ENCODE measurements at places on chromosomes 6 and 20. TPM values are rescaled to one million over a fixed set of nuclear protein-coding genes. Genes with fewer than 3 reads are reported as not detected.
A peak's percentile ranks its signal among the peaks of the same experiment; 100 is the strongest.

The ISM1 gene
- 2.3 TPM for polyA plus RNA-seq

- H3K4me3 ChIP-seq, result peak overlapping the region; percentile 82
These were observed 537 bp downstream of the PPIL4 start for GRCh38 chr6:149545258-149545753.

The RIMS4 gene
- 2.6 TPM for polyA plus RNA-seq

The CLIC5 gene
- 14.8 TPM for polyA plus RNA-seq

The MRPL2 gene
- 84.0 TPM for polyA plus RNA-seq

The NKX2-4 gene
- polyA plus RNA-seq, result not detected

DNA sequence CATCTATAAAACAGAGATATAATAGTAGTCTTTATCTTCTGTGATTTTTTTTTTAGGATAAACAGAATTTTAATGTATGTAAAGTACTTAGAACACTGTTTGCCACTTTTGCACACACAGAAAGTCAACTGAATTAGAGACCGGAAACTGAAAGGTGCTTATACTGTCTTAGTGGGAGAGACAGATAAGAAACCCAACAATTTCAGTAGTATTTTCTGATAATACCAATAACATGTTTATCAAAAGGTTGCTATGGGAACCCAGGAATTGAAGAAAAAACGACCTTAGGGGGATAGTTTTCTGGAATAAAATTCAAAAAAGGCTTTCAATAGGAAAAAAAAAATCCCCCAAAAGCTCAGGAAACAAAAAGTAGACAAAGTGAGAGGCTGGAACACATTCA, 138.6 kb downstream of the BCKDHB start:
- H3K4me3 ChIP-seq, result no peak overlapping the region
- H3K27me3 ChIP-seq, result no peaks in the 10 kb centered on the region
- no peaks in the 10 kb centered on the region for H3K4me1 ChIP-seq
- H3K36me3 ChIP-seq, result no peaks in the 10 kb centered on the region

DNA sequence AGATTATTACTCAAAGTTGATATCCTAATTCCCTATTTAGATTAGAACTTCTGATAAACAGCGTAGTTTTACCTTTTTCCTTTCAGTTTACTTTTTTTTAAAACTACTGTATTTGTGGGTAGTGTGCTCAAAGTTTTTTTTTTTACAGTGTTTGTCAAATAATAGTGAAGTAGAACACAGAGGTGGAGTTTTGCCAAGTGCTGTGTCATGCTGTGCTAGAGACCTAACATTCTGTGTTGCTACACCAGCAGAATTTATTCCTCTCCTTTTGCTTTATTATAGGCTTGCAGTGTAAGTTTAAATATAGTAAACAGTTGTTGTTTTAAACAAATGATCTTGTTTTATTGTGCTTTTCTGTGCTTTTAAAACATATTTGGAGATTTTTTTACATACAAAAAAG, 125.4 kb downstream of the HIVEP1 start:
- no peak overlapping the region for H3K4me3 ChIP-seq
- H3K36me3 ChIP-seq, result peaks cover 3% of the 10 kb centered on the region
- no peaks in the 10 kb centered on the region for H3K4me1 ChIP-seq
- DNase-seq, result peak; percentile 67

GRCh38 chr20:45968081-45968671, 3.8 kb downstream of the ZNF335 start:
- peaks cover 2% of the 10 kb centered on the region for H3K4me1 ChIP-seq
- no peak overlapping the region for H3K27ac ChIP-seq
- H3K27me3 ChIP-seq, result no peaks in the 10 kb centered on the region
- H3K4me3 ChIP-seq, result no peak overlapping the region
- DNase-seq, result no peak
- H3K36me3 ChIP-seq, result peaks cover 45% of the 10 kb centered on the region

The OXT gene
- polyA plus RNA-seq, result not detected

- H3K4me3 ChIP-seq, result no peak overlapping the region
- no peaks in the 10 kb centered on the region for H3K27me3 ChIP-seq
- H3K27ac ChIP-seq, result no peak overlapping the region
- no peak for DNase-seq
These were observed 30.5 kb downstream of the CNR1 start for GRCh38 chr6:88135578-88136114.

- no peak overlapping the region for H3K4me3 ChIP-seq
- H3K27me3 ChIP-seq, result no peaks in the 10 kb centered on the region
- H3K36me3 ChIP-seq, result peaks cover 23% of the 10 kb centered on the region
- H3K4me1 ChIP-seq, result no peaks in the 10 kb centered on the region
- H3K27ac ChIP-seq, result no peak overlapping the region
These were observed 10.2 kb downstream of the BTN3A1 start for GRCh38 chr6:26412228-26412627.

- H3K27me3 ChIP-seq, result no peaks in the 10 kb centered on the region
- H3K4me3 ChIP-seq, result no peak overlapping the region
- peaks cover 2% of the 10 kb centered on the region for H3K4me1 ChIP-seq
These were observed 11.5 kb downstream of the OR2H2 start for GRCh38 chr6:29596381-29596900.

DNA sequence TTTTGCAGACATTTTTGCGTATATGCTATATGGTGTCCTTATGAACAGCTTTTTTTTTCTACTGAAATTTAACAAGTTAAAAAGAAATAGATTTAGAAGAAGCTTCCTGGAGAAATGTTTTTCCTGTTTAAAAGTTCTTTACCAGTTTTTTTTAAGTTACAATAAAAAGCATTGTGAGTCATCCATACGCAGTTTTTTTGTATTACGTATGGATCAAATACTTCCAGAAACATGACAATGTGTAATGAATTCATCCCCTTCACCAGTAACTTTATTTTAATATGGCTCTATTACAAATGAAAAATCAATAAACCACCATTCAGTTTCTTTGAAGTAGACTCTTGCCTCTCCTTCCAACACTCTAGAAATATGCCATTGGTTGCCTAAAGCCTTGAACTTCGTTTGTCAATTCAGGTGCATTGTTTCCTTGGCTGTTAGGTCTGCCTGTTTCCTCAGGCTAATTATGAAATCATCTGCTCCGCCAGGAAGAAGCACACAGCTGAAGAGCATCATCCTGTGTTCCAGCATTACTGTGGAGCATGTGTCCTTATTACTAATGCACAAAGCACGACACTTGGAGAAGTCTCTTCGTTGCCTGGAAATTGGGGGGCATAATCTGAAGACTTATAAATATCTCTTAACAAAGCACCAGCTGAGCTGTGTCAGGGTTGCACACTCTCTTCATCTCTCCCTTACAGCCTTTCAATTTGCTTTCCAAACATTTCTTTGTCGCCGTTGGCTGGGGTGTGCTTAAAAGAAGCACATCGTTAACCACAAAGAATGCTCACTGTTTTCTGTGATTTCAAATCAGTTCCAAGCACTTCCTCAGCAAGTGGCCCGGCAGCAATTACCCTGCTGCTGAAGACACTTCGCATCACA, 9.6 kb downstream of the MOXD1 start:
- H3K27me3 ChIP-seq, result no peaks in the 10 kb centered on the region
- H3K4me1 ChIP-seq, result peaks cover 45% of the 10 kb centered on the region
- H3K27ac ChIP-seq, result no peak overlapping the region
- no peak overlapping the region for H3K4me3 ChIP-seq

DNA sequence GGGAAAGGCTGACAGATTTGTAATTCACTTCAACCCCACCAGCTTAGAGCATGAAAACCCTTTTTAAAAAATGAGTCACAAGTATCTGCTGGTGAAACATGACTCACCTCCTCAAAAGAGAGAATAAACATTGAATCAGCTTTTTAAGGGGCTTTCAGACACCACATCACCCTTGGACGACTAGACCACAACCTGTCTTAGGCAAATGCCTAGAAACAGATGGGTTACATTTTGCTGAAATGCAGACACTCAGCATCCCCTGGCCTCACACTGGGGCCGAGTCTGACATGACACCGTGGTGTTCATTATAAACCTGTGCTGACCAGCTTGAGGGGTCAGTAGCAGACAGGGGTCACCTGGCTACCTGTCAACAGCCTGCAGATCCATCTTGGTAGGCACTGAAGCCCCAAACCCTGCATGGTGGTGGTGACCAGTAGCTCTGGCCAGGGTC, 175.3 kb upstream of the CST7 start:
- no peak overlapping the region for H3K4me3 ChIP-seq
- no peaks in the 10 kb centered on the region for H3K36me3 ChIP-seq
- H3K4me1 ChIP-seq, result no peaks in the 10 kb centered on the region
- DNase-seq, result no peak
- no peak overlapping the region for H3K27ac ChIP-seq

GRCh38 chr20:25270829-25271251, 23.0 kb downstream of the PYGB start:
- H3K27me3 ChIP-seq, result no peaks in the 10 kb centered on the region
- no peak overlapping the region for H3K27ac ChIP-seq
- H3K4me1 ChIP-seq, result no peaks in the 10 kb centered on the region
- no peak overlapping the region for H3K4me3 ChIP-seq

The CYP24A1 gene
- 0.30 TPM for polyA plus RNA-seq

DNA sequence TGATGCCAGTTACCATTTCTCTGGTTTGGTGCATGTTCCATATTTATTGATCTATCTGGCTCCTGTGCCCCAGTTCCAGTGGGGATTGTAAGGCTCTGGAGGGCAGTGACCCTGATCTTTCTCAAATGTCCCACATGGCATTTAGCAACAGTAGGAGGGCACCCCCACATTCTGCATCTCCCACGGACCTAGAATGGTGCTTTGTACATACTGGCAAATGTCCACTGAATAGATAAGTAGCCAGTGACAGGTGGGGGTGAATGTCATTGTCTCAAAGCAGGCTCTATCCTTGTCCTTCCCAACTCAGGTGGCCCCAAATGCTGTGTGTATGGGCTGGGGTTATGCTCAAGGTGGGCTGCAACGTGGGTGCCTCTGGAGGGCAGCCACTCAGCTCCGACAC, 84.2 kb downstream of the TMEM242 start:
- no peaks in the 10 kb centered on the region for H3K36me3 ChIP-seq
- no peak overlapping the region for H3K4me3 ChIP-seq
- peaks cover 10% of the 10 kb centered on the region for H3K27me3 ChIP-seq
- peaks cover 28% of the 10 kb centered on the region for H3K4me1 ChIP-seq

DNA sequence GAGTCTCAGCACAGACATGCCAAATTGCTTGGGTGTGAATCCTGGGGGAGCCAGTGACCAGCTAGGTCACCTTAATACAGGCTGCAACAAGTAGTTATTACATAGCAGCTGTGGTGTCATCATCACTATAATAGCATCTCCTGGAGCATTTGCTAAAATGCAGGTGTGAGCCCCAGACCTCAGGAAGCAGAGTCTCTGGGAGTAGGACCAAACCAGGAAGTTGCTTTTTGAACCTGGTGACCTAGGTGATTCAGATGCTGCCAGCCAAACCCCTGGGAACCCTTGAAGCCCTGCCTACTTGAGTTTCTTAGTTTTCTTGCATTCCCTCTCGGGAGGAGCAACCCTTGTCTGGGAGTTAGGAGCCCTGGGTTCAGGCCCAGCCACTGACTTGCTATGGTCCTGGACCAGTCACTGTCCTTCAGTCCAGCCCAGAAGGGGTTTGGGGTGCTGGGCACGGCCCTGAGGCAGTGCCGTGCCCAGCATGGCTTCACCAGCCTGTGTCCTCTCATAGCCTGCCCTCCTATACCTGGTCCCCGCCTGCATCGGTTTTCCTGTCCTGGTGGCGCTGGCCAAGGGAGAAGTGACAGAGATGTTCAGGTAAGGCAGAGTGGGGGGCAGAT, 39.3 kb upstream of the ID1 start:
- H3K27me3 ChIP-seq, result no peaks in the 10 kb centered on the region
- DNase-seq, result no peak
- no peak overlapping the region for H3K27ac ChIP-seq
- no peak overlapping the region for H3K4me3 ChIP-seq
- peaks cover 48% of the 10 kb centered on the region for H3K36me3 ChIP-seq

The KHDC1 gene
- 1.3 TPM for polyA plus RNA-seq

The OLIG3 gene
- polyA plus RNA-seq, result not detected

GRCh38 chr20:45128099-45128498, 3.8 kb upstream of the WFDC12 start:
- no peaks in the 10 kb centered on the region for H3K4me1 ChIP-seq
- peaks cover 3% of the 10 kb centered on the region for H3K27me3 ChIP-seq
- H3K4me3 ChIP-seq, result no peak overlapping the region
- no peak for DNase-seq
- H3K36me3 ChIP-seq, result no peaks in the 10 kb centered on the region
- no peak overlapping the region for H3K27ac ChIP-seq

DNA sequence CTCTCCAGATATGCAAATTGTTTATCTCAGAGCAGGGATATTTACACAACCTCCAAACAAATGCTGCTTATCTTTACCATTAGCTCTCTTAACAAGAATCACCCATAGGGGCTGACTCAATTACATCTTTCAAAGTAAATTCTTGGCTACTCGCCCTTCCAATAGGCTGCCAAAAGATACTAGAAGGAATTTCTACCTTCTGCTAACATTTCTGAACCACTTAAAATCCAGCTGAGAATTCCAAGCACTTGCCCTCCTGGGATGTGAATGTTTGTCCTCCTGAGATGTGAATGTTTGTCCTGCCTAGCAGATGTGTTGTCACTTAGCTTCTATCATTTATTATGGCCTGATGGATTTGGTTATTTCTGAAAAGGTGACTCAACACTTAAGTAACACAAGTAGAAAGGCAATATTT, 388.0 kb downstream of the GJA1 start:
- no peaks in the 10 kb centered on the region for H3K27me3 ChIP-seq
- H3K4me1 ChIP-seq, result no peaks in the 10 kb centered on the region
- peak; percentile 28 for DNase-seq
- H3K27ac ChIP-seq, result no peak overlapping the region
- H3K4me3 ChIP-seq, result no peak overlapping the region

GRCh38 chr6:68975064-68975463, 340.0 kb downstream of the ADGRB3 start:
- DNase-seq, result peak; percentile 54
- H3K4me3 ChIP-seq, result no peak overlapping the region
- H3K27ac ChIP-seq, result no peak overlapping the region

DNA sequence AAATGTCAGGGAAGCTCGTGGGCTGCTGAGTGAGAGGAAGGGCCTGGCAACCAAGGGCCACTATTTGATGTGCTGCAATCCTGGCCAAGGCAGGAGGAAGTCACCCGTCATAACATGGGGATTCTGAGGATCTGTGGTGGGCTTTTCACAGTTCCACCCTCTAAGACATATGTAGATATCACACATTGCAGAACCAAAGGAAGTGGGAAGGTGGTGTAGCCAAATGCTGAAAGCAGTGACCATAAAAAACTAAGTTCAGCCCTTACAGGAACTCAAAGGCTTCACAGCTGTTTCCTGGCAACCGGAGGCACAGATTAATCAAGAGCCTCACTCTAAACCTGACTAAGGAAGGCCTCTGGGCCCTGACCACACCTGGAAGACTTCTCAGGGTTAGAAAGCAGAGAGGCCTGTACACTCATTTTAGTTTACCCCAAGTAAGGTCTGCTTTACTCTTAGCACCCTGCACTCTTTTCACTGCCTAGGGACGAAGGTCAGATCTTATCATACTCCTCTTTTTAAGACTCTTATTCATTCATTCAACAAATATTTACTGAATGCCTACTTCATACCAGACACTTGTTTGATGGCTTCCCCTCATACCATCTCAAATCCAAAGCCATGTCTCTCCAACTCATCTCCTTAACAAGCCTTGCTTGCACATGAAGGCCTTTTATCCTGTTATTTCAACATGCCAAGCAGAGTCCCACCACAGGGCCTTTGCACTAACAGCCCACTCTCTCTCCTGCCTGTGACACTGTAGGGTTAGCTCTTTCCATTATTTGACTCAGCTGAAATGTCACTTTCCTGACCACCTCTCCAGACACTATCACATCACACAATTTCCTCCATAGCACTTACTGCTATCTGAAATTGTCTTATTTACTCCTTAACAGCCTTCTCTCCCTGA, 2.6 kb downstream of the UBE2V1 start:
- peak; percentile 40 for DNase-seq
- H3K27me3 ChIP-seq, result no peaks in the 10 kb centered on the region
- H3K4me1 ChIP-seq, result peaks cover 44% of the 10 kb centered on the region
- H3K36me3 ChIP-seq, result peaks cover 5% of the 10 kb centered on the region

- no peaks in the 10 kb centered on the region for H3K36me3 ChIP-seq
- H3K4me1 ChIP-seq, result no peaks in the 10 kb centered on the region
- no peak overlapping the region for H3K4me3 ChIP-seq
- H3K27me3 ChIP-seq, result no peaks in the 10 kb centered on the region
- H3K27ac ChIP-seq, result no peak overlapping the region
- DNase-seq, result no peak
These were observed 610.2 kb upstream of the NOX3 start for GRCh38 chr6:156065849-156066248.
